Stimulated activated CD4-positive, alpha-beta T cell treated with anti-CD3 and anti-CD28 coated beads, Interleukin-2, amount 100 ng/mL, for 24 hours (primary cell): ENCODE measurements at places on chromosomes 7 and 10.

DNA sequence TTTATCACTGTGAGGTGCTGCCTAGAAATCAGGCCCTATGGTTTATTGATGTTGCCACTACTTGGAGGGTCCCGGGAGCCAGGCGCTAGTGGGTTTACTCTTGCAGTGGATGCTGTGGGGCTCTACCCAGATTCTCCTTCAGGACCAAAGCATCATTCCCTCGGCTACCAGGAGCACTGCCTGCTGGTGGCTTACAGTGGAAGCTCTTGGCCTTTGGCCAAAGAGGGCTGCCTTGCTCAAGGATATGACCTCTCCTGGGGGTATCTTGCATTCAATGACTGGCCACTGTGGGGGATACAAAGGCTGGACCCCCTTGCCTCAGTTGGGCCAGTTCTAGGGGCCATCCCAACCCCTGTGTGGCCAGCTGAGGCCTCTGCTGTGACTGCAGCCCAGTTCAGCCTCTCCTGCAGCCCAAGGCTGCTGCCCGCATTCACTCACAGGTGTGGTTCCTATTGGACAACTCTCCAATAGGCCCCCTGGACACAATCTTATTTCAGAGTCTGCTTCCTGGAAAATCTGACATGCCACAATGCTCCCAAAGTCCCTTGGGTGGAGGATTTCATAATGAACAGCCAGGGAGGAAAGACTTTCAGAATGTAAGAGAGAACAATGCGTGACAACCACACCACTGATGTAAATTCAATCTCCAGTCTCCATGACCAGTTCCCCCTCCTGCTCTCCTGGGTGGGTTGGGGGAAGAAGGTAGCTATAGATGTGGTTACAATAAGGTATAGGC is 196.3 kb downstream of the SNX10 start:
- no peak for DNase-seq

DNA sequence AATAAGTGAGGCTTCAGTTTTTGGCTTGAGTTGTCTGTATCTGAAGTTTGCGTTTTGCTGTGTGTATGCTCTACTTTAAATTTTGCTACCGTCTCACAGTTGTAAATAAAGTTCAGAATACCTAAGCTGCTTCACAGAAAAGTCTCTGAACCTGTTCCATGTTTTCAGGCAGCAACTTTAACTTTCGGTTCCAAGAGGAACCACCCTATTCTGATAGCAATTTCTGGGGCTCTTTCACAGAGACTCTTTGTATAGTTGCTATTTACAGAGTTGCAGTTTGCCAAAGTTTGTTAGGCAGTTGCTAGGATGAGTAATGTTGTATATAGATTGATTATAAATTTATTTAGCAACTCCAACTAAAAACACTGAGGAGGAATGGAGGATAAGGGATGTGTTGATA is 5.7 kb downstream of the FAM221A start:
- DNase-seq = no peak

DNA sequence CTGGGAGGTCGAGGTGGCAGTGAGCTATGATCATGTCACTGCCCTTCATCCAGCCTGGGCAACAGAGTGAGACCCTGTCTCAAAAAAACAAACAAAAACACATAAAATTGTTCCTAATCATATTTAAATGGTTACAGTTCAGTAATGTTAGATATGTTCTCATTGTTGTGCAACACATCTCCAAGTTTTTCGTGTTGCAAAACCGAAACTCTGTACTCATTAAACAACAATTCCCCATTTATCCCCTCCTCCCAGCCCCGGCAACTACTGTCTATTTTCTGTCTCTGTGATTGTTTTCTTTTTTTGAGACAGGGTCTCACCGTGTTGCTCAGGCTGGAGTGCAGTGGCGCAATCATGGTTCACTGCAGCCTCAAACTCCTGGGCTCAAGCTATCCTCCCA is 16.1 kb upstream of the PRXL2A start:
- no peak for DNase-seq

DNA sequence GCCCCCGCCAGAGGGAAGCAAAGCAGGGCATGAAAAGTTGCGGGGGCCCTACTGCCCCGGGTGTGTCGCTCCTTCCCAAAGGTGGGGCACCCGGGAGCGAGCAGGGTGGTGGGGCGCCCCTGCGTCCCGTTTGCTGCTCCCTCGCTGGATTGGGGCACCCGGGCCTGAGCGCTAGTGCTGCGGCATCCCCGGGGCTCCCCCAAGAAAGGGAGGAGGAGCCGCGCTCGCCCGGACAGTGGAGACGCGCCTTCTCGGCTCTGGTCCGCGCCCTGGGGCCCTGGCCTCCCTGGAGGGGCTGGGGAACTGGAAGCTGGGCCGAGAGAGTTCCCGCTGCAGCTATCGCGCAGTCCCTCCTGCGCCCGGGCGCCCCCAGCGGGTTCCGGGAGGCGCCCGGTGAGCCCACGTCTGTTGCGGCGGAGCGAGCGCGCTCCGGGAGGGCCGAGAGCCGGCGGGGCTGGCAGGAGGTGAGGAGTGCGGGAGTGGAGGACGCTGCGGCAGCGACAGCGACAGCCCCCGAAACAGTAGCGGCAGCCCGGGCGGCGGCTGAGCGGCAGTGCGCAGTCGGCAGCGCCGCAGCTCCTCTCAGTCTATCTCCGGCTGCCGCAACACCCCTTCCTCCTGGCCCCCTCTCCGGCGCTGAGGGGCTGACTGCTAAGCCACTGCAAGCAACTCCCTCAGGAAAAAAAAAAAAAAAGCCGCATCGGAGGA is 504 bp upstream of the BMPER start:
- no peak for DNase-seq

GRCh38 chr10:43676331-43676730 is 27.6 kb upstream of the ZNF32 start:
- DNase-seq = no peak

- DNase-seq = no peak
Observed at GRCh38 chr10:11642566-11642965, 31.1 kb upstream of the USP6NL start.
